ENCODE measurements at places on chromosomes 4 and X.
A peak's percentile ranks its signal among the peaks of the same experiment; 100 is the strongest.

GRCh38 chr4:4524364-4524763 is 17.5 kb downstream of the STX18 start:
- peak; percentile 73 for DNase-seq

DNA sequence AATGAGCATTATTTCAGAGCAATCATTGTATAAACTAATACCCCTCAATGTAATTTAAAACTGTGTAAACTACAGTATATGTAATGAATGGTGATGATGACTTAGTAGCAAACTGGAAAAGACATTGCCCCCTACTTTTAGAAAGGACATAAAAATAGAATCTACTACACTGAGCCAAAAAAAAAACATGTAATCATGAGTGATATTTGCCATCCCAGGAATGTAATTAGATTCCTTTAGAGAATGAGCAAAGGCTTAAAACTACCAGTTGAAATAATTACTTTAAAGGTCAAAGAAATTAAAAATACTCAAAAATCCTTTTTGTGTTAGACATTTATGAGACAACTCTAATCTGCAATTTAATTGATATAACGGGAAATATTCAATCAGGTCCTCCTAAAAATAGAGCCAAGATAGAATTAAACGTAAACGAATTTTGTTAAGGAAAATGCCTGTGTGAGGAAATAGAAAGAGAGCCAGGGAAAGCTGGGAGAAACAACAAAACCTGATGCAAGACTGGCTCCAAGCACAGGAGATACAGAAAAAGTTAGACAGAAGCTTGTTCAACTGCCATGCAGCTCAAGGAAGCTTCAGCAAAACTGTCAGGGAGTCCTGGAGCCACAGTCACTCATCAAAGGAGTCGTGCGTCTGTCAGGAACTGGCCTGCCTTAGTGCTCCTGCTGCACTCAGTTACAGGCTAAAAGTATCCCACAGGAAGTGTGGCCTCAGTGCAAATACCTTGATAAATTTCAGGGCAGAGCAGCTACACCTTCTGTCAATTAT is 655.7 kb upstream of the INTU start:
- DNase-seq: peak; percentile 82

- no peak for DNase-seq
Measured at GRCh38 chr4:39032218-39033085, at the start of gene TMEM156. Gene TMEM156, minus strand, starts transcription at chr4:39032409. Its CDS starts 96 bp downstream, at chr4:39032313.

DNA sequence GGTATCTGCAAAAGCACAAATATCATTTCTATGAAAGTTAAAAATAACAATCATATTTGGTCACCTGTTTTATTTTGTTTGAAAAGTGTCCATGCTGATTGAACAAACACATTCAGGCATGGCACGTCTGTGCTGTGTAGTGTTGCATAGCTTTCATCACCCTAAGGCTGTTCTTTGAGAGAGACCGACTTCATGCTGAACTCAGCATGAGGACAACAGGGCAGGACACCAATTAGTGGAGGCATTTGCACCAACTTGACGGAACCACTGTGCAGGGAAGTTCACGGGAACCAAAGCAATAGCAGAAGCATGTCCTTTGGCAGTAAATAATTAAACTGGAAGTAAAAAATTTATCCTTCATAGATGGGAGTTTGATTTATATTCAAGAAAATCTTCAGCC is 158.4 kb upstream of the SLC7A11 start:
- DNase-seq: no peak

- DNase-seq: peak; percentile 60
Measured at GRCh38 chr4:13534344-13535063, 9.8 kb downstream of the NKX3-2 start.

DNA sequence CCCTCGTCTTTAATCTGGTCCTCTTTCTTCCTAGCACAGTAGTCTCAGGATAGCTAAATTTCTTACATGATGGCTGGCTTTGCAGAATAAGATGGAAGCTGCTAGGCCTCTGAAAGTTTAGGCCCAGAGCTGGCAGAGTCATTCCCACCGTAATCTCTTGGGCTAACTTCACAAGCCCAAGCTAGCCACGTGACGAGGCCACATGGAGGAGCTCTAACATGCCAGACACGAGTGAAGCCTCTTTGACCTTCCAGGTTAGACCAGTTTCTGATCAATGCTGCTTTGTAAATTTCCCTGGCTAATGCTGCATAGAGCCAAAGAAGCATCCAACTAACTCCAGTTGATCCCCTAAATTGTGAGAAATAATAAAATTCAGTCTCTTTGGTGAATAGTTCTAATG is 9.5 kb upstream of the CENPE start:
- peak; percentile 72 for DNase-seq

DNA sequence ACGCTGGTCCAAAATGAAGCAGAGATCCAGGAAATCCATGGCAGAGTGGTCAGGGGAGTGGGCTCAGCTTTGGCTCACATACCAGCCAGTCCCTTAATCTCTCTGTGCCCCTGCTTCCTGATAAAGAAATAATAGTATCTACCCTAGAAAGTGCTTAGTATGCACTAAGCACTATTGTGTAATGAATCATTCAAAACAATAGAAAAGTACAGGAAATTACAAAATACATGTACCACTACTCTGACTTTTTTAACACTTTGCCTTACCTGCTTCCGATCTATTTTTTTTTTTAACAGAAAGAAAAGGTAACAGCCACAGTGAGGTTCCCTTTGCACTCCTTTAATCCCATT is 49.9 kb downstream of the TBC1D9 start:
- no peak for DNase-seq

- DNase-seq: no peak
Measured at GRCh38 chr4:74331944-74332343, 23.7 kb downstream of the EPGN start.

- DNase-seq: no peak
Measured at GRCh38 chrX:153714256-153714655, 9.9 kb downstream of the BCAP31 start.

DNA sequence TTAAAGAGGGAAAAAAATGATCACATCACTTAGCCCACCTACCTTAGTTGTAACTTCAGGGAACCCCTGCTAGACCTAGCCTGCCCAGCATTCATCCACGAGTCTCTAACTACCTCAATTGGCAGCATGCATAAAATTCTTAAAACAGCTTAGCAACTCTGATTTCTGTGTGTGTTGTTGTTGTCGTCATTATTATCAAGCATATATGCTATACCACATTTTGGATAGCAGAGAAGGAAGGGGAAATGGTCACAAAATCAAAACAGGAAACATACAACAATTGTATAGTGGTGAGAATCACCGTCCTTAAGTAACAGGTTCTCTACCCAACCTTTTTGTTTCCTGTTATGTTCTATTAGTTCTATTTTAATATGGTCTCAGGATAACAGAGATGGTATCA is 2.7 kb upstream of the ACOT9 start:
- no peak for DNase-seq

DNA sequence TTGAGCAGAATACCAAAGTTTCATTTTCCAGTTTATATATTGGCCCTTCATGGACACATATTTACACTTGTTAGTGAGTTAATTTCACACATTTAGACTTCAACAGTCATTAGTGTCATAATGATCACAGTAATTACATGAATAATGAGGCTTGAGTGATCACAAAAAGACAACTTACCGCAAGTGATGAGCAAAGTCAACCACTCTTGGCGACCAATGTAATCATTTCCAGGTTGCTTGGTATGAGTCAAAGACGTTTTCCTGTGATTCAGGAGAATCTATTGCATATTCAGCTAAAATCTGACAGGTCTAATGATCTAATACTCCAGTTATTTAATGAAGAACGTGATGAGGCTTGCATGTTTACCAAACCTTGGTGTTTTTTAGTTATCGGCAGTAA is 407.9 kb upstream of the TENM3 start:
- DNase-seq: no peak

DNA sequence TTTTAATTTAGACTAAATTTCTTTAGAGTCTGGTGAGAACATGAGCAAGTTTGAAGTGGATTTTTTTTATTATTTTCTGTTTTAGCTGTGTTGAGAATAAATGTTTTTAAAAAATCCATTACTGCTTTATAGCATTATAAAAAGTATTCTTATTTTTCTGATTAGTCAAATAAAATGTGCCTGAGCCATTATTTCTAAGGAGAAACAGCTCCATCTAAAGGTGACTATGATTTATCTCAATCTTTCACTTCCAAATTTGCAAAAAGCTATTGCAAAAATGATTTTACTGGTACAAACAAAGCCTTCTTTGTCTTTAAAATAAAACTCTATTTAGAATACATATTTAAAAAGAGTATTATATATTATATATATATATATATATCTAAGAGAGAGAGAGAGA is 959.2 kb downstream of the FAM133A start:
- DNase-seq: no peak

DNA sequence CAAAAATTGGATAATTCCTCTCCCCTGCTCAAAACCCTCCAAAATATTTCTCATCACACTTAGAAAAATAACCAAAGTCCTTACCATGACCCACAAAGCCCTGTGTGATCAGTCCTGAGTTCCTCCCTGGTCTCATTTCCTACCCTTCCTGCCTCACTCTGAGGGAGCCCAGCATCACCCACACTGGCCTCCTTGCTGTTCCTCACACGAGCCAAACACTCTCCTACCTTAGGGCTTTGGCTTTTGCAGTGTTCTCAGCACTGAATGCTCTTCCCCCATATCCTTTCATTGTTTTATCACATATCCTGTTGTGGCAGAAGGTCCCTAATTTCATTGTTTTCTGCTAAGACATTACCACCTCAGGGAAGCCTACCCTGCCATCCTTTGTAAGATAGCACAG is 12.2 kb downstream of the MGAT4D start:
- DNase-seq: no peak

- DNase-seq: no peak
Measured at GRCh38 chr4:1631136-1631535, 53.0 kb downstream of the FAM53A start.

DNA sequence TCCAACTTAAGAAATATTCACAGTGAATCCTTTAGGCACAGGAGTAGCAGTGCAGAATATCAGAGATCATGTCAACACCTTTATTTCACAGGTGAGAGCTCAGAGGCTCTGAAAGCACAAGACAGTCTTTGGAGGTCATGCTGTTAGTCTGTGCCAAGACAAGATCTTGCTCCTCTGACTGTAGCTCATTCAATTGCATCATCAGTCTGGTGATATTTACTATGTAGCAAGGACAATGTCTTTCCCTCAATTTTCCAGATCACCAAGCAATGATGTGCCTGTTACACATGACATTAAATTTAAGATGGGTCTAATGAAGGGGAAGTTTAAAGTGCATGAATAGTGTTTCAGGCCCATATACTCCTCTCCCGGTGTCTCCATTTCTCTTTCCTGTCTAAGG is 277.5 kb downstream of the IL15 start:
- DNase-seq: no peak

DNA sequence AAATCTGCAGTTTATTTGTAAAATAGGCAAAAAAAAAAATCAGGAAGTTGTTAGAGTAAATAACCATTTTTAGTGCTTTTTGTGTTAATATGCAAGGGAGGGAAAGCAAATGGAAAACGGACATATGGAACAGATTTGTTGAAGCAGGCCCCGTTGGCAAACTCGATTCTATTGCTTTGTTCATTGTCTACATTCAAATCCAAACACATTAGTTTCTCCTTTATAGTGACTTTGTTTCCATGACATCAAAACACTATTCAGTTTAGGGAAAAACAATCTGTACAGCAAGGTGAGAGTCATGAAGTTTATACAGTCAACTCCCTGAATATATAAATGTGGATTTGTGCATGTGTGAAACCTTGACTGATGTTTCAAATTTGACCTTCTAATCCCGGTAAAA is 142.2 kb downstream of the FAM47A start:
- DNase-seq: no peak

DNA sequence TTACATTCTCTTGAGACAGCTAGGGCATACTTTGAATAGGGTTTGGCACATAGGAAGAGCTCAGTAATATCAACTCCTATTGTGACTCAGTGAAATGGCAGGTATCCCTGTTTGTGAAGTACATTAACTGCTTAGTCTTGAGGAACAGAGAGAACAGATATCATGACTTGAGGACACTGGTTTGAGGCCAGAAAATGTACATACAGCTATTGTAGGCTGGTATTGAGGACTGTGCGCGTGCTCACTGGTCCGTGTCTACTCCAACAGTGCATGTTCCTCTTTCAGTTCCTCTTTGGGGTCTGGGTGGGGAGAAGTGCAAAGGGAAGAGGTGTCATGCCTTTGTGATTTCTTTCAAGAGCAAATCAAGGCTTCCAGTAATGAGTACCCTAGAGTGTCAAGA is 34.6 kb upstream of the TBC1D9 start:
- DNase-seq: no peak

DNA sequence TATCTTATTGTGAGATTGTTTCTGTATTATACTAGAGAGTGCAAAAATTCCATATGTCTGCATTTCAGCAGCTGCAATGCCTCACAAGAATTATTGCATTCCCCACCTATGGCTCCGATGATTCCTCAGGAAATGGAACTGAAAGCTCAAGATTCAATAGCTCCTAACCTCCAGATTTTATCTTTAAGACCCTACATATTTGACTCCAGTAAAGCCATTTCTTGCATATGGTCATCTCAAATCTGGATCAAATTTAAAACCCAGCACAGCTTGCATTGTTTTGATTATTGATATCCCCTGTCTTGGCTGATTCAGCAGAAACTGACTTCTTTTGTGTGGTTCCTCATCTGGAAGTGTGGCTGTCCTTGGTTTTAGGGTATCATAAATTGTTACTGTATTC is 142.6 kb downstream of the CORIN start:
- no peak for DNase-seq

DNA sequence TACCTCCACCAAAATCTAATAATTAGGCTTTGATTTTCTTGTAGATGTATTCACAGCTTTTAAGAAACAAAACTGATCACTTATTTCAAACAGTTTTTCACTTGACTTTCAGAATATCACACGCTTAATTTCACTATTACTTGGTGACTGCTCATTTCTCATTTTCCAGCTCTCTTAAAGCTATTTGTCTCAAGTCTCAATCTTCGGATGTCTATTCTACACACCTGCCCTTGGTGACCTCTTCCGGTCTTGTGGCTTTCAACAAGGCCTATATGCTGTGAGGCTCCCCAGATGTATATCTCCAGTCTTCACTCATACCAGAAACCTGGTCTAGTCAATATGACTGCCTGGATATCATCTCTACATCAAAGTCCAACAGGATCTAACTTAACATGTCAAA is 34.9 kb upstream of the ANXA10 start:
- DNase-seq: no peak

GRCh38 chrX:13646154-13646549 is 6.8 kb upstream of the TCEANC start:
- DNase-seq: peak; percentile 77

GRCh38 chr4:169225058-169225751 is 45.6 kb downstream of the SH3RF1 start:
- peak; percentile 62 for DNase-seq

DNA sequence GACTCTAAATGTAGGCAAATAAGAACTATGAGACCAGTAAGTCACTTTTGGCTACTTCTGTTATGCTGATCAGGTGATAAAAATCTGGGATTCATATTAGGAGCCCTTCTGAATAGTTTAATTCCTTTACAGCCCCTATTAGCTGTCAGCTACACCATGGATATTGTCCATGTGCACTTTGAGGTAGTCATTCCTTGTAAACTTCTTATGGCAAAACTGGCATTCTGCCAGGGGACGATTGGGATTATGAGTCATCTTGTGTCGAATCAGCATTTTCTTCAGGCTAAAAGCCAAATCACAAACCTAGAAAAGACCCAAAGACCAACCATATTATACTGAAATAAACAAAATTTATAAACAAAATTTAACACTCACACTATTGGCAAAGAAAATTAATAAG is 227.6 kb downstream of the PRDM5 start:
- DNase-seq: no peak

GRCh38 chr4:74483226-74483911 is 38.4 kb downstream of the AREG start:
- DNase-seq: no peak

Data from islet precursor cell (in vitro differentiated cells).